Pons (tissue), 1 donor: ENCODE measurements at places on chromosomes 1 and 21.
A peak's percentile ranks its signal among the peaks of the same experiment; 100 is the strongest.

DNA sequence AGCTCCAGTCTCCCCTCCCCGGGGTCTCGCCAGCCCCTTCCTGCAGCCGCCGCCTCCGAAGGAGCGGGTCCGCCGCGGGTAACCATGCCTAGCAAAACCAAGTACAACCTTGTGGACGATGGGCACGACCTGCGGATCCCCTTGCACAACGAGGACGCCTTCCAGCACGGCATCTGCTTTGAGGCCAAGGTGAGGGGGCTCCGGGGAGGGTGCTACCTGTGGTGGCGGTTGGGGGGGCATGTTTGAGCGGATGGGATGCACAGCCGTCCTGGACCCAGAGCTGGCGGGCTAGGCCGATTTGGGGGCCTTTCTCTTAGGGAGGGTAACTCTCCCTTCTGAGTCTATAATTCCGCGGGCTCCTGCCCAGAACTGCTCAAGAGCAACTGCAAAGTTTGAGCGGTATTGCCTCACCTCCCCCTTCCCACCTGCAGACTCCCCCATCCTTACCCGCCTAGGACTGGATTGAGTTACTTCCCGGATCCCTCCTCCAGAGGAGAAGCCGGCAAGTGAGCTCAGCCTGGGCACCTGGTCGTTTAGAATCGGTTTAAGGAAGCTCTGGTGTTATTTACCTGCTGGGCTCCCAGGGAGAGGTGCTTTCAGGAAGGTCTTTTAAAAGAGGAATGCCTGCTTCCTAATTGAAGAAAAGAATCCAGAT is 730 bp downstream of the NOS1AP start:
- DNase-seq: peak; percentile 24

GRCh38 chr1:225896937-225897549 is 8.1 kb upstream of the LEFTY1 start:
- no peak for DNase-seq

- no peak for DNase-seq
Observed at GRCh38 chr1:165355139-165355976, 1.2 kb downstream of the LMX1A start.

GRCh38 chr1:20932437-20932977 is 145.4 kb upstream of the HP1BP3 start:
- no peak for DNase-seq

DNA sequence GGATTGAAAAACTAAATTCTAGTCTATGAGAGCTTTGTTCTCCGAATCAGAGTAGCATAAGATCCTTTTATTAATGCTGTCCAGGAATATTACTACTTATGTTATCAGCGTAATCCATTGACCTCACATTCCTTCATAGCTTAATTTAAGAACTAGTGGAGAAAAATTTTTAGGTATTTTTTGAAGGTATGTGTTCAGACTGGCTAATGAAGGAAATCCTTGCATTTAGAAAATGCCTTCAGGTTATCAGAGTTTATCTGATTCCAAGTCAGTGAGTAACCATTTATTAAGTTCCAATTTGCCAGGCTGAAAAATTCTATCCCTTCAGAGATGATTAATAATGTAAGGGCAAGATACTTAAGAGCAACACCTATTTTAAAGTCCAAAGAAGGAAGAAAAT is 338.2 kb upstream of the B3GALT2 start:
- DNase-seq: no peak

- DNase-seq: no peak
Observed at GRCh38 chr1:104476126-104476525, 726.4 kb downstream of the AMY1C start.

DNA sequence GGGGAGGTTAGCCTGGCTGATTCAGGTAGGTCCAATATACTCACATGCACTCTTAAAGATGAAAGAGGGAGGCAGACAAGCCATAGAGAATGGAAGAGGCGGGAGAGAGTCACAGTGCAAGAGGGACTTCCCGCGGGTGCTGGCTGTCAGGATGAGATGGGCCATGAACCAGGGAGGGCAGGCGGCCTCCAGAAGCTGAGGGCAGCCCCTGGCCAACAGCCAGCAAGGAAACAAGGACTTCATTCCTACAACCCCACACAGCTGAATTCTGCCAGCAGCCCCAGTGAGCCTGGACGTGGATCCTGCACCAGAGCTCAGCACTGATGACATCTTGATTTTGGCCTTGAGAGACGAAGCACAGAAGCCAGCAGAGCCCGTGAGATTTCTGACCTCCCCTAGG is 15.1 kb upstream of the B3GALT5 start:
- peak; percentile 17 for DNase-seq

GRCh38 chr1:208234721-208235120 is 9.5 kb downstream of the PLXNA2 start:
- no peak for DNase-seq

- no peak for DNase-seq
Observed at GRCh38 chr21:34574601-34575529, 40.0 kb downstream of the RCAN1 start.

DNA sequence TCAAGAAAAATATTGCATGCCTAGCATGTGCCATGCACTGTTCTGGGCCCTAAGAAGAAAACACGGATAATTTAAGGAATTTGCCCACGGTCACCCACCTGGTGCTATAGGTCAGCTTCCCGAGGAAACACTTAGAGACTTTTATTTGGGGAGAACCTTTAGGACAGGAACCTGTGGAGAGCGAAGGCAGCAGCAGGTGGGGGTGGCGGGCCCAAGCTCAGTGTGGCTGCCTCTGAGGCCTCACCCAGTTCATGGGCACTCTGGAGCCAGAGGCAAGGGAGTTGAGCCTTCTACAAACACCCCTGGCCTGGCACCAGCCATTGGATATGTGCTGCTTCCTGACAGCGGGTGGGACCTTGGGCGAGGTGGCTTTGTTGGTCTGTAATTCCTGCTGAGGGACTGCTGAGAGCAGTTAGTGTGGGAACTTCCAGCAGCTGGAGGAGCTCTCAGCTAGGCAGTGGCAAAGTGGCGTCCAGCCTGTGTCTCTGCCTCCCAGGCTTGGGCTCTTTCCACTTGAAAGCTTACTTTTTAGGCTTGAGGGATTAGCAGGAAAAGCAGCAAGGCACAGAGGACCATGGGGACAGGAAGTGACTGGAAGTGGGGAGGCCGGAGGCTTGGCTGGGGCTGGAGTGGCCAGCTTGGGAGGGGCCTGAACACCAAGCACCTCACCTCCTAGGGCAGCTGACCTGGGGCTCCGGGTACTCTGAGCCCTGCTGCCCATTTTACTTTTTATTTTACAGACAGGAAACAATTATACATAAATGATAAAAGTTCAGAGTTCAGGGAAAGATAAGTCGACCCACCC is 19.1 kb downstream of the MRPL37 start:
- DNase-seq: no peak

GRCh38 chr1:63774617-63775417 is 1.0 kb downstream of the ROR1 start:
- peak; percentile 9 for DNase-seq

DNA sequence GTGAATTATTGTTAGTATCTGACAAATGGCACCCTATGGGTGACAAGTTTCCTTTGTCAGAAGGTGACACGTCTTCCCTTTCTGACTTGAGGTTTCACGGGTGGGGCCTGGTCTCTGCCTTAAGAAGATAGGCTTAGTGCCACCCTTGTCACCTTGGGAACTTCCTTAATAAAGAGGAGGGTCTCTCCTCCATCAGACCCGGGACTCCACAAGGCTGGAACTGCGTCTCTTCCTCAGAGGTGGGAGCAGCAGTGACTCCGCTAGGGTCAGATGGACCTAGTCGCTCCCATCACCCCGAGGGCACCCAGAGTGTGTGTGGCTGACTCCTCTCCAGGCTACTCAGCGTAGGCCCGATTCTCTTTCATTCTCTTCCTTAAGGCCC is 774 bp upstream of the WDTC1 start:
- DNase-seq: no peak

DNA sequence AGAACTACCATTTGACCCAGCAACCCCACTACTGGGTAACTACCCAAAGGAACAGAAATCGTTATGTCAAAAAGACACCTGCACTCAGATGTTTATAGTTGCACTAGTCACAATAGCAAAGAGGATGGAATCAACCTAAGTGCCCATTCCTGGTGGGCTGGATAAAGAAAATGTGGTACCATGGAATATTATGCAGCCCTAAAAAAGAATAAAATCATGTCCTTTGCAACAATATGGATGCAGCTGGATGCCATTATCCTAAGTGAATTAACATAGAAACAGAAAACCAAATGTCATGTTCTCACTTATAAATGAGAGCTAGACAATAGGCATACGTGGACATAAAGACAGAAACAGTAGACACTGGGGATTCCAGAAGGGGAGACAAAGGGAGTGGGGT is 32.5 kb upstream of the IRF2BP2 start:
- no peak for DNase-seq

DNA sequence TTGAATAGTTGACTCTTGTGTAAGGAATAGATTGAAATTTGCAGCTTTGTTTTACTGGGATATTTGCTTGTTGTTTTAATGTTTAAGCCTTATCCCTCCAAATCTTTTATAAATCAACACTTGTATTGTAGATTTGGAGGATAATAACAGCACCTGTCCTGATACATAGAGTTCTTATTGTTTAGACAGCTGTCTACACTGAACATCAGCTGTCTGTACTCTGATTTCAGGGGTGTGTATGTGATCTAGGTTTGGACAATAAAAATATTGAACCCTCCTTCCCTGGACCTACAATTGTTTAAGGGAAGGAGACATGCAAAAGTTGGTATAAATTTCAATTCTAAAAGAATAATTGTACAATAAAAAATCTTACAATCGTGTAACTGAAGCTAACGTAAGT is 48.3 kb upstream of the DPH5 start:
- no peak for DNase-seq

DNA sequence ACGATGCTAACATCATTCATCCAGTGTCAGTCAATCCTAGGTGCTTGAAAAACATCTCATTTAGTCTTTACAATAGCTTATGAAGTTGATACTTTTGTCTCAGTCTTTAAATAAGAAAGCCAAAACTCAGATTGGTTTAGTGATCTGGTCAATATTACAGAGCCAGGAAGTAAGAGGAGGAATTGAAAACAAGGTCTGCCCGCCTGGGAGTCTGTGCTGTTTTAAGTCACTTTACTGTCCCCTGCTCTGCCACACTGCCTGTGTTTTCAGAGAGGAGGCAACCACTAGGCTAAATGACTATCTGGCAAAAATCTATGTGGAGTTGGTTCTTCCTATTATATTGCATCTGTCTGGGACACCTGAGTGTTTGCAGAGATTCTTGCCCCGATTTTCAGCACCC is 62.3 kb downstream of the ST6GALNAC3 start:
- DNase-seq: no peak

DNA sequence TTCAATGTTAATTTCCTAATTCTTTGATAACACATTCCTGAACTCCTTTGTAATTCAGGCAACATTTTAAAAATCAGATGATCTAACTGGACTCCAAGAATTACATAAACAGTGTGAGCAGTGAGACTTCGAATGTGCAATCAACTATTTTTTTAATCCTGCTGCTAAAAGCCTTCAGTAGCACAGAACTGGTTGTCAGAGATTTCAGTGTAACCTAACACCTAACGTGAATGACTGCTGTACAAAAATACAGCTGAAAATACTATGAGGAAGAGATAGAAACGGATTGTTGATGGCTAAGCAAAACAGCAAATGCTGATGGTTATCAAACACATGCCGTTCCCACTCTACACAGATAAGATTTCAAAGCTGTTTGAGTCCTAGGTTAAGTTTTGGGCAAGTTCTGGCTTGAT is 46.1 kb downstream of the APP start:
- no peak for DNase-seq

- DNase-seq: no peak
Observed at GRCh38 chr1:153849487-153850185, 73.1 kb downstream of the GATAD2B start.

DNA sequence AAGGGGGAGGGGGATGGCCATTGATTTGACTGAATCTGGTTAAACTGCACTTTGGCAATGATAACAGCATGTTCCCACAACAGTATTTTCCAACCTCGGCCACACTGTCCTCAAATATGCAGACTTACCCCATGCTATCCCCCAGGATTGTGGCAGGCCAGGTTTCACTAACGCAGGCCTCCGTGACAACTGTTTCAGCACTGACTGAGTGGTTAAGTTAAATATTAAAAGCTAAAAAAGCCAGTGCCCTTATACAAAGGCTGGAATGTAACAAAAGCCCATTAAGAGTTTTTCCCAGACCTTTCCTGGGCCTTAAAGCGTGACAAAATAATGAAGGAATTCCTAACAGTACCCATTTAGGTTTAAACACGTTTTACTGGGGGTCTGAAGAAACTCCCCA is 202.9 kb downstream of the USP25 start:
- no peak for DNase-seq

- no peak for DNase-seq
Observed at GRCh38 chr1:74486036-74486435, 26.4 kb downstream of the LRRC53 start.

DNA sequence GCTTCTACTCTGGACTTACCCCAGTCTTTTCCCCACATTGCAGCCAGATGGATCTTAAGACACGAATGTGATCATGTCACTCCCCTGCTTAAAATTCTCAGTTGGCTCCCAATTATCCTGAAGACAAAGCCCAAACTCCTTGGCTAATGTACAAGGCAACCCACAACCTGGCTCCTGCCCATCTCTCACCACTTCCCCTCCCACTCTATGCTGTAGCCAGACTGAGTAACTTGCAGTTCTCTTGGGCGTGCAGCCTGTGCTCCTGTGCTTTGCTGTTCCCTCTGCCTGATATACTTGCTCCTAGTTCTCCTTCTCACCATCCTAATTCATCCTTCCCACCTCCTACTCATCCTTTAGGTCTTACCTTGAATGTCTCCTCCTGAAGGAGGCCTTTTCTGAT is 56.2 kb downstream of the LGR6 start:
- peak; percentile 4 for DNase-seq

- no peak for DNase-seq
Observed at GRCh38 chr21:31993826-31994825, 121.3 kb downstream of the HUNK start.

GRCh38 chr1:147634645-147635044 is 35.7 kb downstream of the ACP6 start:
- no peak for DNase-seq

DNA sequence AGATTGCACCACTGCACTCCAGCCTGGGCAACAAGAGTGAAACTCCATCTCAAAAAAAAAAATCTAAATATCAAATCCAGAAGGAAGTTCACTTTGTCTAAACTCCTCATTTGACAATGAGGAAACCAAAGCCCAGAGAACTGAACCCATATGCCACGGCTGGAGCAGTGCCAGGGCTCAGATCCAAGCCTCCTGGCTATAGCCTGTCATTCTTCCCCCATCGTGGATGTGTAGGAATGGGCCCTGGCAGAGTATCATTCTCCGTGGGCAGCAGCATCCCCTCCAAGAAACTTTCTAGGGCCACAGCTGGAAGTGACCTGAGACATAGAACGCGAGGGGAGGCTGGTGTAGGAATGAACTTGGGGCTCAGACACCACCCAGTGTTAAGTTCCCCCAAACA is 47.2 kb downstream of the CAPN9 start:
- DNase-seq: no peak

DNA sequence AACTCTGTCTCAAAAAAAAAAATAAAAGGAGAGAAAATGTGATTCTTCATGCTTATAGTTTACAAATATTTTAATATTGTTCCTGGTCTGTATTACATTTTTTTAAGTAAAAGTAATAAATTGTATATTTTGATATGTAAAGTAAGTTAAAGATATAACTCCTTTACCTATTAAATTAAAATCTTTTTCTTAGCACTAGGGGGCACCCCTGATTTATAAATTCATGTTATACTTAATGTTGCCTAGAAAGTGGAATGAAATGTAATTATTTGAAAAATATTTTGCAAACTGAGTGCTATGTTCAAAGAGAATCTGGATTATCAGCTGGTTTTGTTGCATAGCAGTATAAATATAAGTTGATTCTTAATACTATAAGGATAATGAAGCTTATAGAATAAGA is 49.2 kb downstream of the RALGPS2 start:
- peak; percentile 39 for DNase-seq

GRCh38 chr21:27796106-27796505 is 829.2 kb upstream of the ADAMTS5 start:
- DNase-seq: no peak
